ENCODE measurements at places on chromosomes 16 and 17. TPM values are rescaled to one million over a fixed set of nuclear protein-coding genes. Genes with fewer than 3 reads are reported as not detected.
A peak's percentile ranks its signal among the peaks of the same experiment; 100 is the strongest.

- DNase-seq = no peak
Measured at GRCh38 chr16:80045861-80046260, 445.3 kb upstream of the MAF start.

DNA sequence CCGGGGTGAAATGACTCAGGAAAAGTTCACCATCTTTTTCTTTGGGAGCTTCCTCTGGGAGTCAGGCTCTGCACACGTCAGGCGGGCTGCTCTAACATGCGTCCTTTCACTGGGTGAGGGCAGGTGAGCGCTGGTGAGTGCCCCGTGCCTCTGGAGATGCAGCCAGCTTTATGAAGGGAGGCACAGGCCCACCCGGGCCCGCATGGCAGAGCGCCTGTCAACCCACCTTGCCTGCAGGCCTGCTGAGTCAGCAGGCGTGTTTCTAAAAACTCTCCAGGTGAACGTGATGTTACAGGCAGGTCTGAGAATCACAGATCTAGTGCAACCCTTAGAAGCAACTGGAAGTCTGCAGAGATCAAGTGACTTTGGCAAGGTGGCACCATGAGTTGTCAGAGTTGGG lies 18.4 kb downstream of the MAP1LC3B start:
- DNase-seq = peak; percentile 66

Gene PRSS27
- total RNA-seq = 1.4 TPM

Gene CCNF
- total RNA-seq = 1.3 TPM

- no peak for DNase-seq
Measured at GRCh38 chr17:56809106-56809819, 24.5 kb downstream of the C17orf67 start.

DNA sequence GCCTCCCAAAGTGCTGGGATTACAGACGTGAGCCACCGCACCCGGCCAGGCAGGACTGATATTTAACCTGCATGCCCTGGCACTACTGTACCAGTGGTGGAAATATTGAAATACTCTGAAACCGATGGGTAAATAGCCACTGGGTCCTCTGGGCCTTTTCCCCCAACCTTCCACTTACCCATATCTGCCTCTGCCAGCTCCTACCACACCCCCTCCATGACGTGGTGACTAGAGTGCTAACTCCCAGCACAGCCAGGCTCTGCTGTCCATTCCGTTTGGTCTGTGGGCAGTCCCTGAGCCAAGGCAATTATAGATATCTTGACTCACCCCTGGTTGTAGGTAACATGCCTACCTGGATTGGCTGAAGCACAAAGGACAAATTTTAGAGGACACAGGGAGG lies 187.8 kb downstream of the PRKCB start:
- DNase-seq = no peak

- DNase-seq = no peak
Measured at GRCh38 chr16:14071576-14072271, 605 bp downstream of the MRTFB start.

Gene NATD1
- total RNA-seq = 8.8 TPM

- DNase-seq = no peak
Measured at GRCh38 chr16:85767531-85767930, 16.6 kb upstream of the C16orf74 start.

GRCh38 chr17:40108970-40109824 lies 8.8 kb upstream of the NR1D1 start:
- no peak for DNase-seq

Gene GDPD1
- 2.5 TPM for total RNA-seq

DNA sequence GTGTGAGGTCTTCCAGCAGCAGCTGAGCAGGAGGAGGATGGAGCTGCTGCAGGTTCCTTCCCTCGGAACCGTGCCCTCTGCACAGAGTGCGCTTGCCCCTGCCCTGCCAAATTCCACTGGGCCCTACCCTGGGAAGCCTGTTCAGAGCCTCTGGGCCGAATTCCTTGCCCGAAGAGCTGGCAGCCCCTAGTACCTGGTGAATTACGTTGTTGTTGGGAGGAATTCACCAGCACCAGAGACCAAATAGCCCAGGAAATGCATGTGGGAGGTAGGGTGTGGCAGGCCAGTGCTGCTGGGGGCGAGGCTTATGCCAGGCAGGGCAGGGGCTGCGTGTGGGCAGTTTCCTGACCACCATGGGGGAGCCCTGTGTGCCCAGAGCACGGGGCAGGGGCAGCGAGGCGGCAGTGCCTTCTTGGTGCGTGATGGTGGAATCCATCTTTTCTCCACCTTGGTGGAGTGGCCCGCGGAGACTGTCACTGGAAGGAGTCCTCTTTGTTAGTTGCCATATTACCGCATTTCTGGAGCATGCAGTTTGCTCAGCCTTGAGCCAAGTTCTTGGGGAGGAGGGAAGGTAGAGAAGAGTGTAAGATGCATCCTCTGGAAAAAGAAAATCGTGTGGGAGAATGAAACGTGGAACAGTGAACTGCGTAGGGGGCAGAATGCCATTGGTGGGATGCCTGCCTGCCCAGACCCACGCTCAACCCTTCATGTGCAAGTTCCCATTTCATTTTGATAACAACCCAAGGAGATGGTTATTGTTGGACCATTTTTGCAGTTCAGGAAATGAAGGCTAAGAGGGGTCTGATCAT lies 2.3 kb downstream of the MRC2 start:
- DNase-seq = no peak

GRCh38 chr17:47980541-47980940 lies 9.6 kb downstream of the CDK5RAP3 start:
- DNase-seq = no peak

DNA sequence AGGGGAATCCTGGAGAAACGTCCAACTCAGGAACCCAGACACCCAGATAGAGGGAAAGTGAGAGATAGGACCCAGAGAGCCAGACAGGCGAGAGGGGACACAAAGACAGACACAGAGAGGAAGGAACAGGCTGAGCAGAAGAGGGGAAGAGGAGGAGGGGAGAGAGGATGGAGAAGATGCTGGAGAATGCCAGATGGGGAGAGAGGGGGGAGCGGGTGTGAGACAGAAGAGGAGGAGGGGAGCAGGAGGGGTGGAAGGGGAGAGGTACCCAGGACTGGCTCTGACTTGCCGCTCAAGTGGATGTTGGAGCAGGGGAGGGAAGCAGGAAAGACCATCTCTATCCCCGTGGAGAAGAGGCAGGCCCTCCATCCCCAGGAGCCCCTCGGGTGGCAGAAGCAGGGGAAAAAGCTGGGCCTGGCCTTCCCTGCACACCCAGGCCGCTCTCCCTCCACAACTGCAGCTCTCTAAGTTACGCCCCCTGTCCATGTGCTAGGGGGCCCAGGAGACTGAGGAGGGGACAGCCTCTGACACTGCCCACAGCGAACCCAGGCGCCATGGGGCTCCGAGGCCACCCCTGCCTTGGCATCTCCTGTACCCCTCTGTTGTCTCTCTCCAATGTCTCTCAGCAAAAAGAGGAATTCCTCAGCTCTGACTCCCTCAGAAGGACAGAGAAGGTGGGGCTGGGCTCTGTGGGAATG lies 4.8 kb downstream of the PPP1R9B start:
- DNase-seq = no peak

DNA sequence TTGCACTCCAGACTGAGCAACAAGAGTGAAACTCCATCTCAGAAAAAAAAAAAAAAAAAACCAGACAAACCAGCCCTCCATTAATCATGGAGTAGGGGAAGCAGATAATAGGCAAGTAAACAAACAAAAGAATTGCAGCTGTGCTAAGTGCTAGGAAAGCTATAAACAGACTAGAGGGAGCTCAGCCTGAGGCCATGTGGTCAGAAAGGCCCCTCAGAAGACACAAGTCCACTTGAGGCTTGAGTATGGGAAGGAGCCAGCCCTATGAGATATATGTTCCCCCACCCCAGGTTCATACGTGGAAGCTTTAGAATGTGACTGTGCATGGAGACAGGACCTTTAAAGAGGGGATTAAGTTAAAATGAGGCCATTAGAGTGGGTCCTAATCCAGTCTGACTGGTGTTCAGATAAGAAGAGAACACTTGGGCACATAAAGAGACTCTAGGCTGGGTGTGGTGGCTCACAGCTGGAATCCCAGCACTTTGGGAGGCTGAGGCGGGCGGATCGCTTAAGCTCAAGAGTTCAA lies 132.6 kb upstream of the NOL11 start:
- DNase-seq = no peak

Gene TNRC6A
- 58.3 TPM for total RNA-seq

DNA sequence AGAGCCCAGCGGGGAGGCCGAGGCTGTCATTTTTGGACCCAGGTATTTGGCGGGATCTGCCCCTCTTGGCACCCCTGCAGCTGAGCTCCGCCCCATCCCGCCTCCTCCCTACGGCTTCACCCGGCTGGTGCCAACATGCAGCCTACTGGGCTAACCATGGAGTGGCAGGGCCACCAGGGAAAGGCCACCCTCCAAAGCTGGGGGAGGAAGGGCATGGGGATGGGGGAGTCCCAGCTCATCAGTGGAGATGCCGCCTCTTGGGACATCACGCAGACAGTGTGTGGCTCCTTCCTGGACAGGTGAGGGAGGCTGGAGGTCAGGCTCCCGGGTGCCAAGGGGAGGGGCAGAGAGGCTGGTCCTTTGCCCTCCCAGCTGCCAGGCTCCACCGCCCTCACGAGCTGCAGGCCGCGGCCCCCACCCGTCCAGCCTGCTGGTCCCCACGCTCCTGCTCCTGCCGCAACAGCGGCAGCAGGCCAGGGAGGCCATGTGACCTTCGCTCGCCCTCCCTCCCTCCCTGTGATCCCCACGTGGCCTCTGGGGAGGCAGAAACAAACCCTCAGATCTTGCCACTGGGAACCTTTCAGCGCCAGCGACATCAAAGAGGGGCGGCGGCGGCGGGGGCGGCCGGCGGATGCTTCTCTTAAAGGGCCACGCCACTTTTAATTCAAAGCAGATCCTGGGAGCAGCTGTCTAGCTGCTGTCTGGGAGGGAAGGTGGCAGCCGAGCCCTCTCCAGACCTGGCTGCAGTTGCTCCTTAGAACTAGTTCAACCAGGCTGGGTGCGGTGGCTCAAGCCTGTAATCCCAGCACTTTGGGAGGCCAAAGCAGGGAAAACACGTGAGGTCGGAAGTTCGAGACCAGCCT lies 6.8 kb upstream of the NOTUM start:
- DNase-seq = peak; percentile 89

All from posterior vena cava (tissue), 2 donors.